ENCODE measurements at places on chromosomes 6 and 20.

DNA sequence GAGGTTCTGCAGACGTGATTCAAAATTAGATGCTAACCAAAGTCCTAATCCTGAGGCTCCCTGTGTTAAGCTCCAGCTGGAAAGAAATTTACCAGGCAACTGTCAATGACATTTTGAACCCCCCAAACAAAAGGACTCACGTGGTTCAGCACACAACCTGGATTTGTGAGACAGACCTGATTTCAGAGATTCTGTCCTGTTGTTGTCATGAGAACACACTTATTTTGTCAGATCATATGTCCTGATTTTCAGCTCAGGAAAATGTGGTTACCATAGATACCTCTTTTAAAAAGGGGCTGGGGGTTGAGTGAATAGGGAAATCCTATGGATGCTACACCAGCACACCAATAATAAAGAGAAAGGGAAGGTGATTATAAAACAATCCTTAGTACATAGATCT is 61.6 kb downstream of the MTFR2 start:
- no peak for DNase-seq

DNA sequence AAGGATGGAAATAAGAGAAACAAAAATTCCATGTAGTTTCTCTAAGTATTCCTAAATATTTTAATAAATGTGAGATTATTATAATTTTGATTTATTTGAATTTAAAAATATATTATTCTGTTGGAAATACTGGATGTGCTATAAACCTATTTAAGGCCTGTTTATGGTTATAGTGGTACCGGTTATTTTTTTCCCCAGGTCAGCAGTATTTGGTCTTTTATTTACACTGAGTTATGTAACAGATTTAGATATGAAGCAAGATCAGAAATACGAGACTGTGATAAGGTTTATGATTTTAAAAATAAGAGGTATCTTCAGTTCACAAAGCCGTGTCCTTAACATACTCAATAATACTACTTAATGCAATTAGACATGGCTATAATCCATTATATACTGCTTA is 634.3 kb upstream of the POU3F2 start:
- no peak for DNase-seq

DNA sequence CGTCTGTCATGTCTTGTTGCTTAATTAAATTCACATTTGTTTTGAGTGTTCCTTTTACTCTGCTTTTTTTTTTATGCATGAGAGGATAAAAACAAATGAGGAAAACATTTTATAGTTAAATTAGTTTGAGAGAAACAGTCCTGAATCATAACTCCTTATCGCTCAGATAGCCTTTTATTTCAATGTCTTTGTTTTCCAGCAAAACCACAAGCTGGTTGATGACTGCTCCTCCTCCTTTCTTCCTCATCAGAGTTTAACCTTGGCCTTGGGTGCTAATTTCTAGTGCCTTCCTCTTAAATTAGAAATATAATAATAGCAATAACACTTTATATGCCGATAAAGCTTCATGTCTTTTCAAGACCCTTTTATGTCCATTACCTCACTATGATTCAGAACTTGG is 3.1 kb downstream of the NOX3 start:
- DNase-seq: no peak

GRCh38 chr6:92922216-92922806 is 497.0 kb downstream of the EPHA7 start:
- DNase-seq: no peak

GRCh38 chr6:170434117-170434820 is 118.8 kb downstream of the PSMB1 start:
- no peak for DNase-seq

DNA sequence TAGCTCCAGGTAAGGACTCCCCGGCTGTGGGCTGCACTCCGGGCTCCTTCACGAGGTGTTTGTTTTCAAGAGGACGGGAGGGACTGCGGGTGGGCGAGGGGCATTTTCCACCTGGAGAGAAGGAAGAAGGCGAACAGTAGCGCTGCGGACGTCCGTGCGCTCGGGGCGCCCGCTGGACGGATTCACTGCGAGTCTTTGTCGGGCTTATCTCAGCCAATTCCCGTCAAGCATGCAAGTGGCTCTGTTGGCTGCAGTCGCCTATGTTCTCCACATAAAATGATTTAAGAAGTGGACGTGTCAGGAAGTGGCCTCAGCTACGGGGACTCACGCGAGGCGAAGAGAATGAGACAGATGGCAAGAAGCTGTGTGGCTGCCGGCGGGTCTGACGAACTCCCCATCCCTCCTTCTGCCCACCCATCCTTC is 332 bp downstream of the GRIK2 start:
- peak; percentile 89 for DNase-seq

Measured in EH (cell line).